ENCODE measurements at places on chromosomes 16 and 17. TPM values are rescaled to one million over a fixed set of nuclear protein-coding genes. Genes with fewer than 3 reads are reported as not detected.

GRCh38 chr17:81891303-81891552 is 158 bp downstream of the ALYREF start:
- DNase-seq: no peak

Gene ANKS4B
- total RNA-seq: not detected

DNA sequence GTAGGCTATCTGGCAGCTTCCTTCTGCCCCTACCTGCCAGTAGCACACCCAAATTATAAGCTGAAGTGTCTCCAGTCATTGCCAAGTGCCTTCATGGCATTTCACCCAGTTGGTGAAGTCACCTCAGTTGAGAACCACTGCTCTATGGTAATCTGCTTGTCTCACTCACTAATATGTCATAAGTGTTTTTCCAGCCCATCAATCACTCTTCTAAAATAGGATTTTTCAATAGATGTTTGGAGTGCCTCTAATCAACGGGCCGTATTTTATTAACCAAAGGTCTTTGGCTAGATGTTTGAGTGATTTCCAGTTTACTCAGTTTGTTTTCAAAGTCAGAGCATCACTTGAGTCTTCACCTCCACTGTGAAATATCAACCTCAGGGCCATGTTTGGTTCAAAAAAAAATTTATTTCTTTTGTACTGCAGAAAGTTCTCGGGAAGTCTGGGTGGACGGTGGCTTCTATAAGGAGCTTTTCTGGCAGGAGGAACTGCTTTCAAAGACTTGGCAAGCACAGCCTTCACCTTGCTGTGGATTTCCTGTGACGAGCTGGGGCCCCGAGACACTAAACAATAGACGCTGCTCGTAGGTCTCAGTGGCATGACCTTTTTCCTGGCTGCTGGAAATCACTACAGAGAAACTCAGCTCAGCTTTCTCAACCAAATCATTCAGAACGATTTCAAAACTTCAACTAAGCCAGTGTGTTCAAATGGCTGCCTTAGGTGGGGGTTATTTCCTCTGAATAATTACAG is 95.2 kb upstream of the FOXF1 start:
- no peak for DNase-seq

- DNase-seq: no peak
These were observed 76.7 kb downstream of the HLF start for GRCh38 chr17:55341432-55341831.

- DNase-seq: no peak
These were observed 256.6 kb downstream of the HS3ST3B1 start for GRCh38 chr17:14557480-14557879.

Gene TEX19
- total RNA-seq: not detected

Gene PIK3R6
- 0.09 TPM for total RNA-seq

DNA sequence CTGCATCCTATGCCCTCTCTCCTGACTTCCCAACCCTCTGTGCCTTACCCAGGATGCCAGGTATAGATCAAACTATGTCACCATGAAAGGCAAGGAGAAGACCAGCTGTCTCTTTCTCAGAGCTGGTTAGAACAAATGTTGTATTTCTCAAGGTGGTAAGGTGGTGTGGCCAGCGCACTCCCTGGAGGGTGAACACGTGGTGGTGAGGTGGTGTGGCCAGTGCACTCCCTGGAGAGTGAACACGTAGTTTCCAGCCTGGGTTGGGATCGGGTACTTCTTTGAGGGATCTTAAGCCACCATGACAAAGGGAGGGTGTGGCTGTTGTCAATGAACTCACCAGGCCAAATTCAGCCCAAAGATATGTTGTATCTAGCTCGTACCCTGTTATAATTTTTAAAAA is 26.8 kb downstream of the KATNIP start:
- no peak for DNase-seq

Measured in gastrocnemius medialis (tissue), 4 donors.